ENCODE measurements at places on chromosomes 1 and 21.

DNA sequence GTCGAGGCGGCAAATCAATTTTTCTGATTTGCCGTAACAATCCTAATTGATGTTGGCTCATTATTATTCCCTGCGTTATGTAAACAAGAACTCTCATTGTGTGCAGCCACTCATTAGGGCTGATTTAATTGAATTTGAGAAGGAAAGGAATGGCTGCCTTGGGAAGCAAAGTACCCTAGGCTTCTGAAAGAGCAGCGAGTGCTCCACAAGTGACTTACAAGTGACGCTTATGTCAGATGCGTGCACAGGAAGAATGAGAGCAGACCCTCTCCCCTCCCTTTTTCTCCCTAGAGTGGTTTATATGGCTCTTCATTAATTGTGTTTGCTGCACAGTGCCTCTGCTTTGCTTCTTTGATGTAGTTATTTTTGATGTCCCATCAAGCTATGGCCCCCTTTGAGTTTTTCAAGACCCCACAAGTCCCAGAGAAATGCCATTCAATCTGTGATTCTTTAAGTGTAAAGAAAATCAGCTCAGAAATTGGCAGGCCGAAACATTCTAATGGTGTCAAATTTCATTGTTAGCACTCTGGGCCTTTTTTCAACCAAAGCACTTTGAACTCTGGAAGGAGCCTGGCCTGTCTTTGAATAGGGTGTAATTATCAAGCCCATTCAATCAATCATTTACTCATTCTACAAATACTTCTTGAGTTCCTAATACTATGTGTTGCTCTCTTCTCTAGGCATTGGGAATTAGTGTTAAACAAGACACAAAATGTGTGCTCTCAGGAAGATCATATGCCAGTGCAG lies 86.8 kb upstream of the VAV3 start:
- no peak for DNase-seq

- no peak for DNase-seq
Observed at GRCh38 chr1:240407407-240407806, 204.5 kb downstream of the GREM2 start.

DNA sequence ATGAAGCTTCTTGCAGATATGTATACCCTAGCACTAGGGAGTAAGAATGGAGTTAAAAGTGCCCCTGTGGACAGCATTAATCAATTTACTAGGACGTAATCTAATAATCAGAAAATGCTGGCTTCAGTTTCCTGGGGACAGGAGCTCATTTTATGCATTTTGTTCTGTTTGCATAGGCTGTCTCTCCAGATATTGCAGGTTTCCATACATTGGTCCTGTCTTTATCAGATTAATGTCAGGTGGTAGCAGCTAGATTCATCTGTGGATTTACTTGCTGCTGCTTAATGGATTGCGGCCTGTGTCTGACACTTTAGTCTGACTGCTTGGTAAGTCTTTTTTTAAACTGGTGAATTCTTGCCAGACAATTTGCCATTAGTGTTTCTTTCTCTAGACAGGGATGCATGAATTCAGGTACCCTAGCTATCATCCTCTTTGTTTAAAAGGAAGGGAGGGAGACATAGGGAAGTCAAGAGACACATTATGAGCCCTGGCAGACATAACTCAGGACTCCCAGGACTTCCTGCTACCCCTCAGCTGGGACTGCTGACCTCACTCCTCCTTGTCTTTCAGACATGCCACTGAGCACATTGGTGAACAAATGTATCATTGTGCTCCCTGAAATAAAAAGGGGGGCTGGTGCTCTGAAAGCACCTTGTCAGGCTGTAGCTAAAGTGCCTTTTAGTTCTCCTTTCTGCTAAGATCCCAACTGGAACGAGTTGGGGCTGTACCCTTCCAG lies 47.7 kb downstream of the NOS1AP start:
- DNase-seq = no peak

GRCh38 chr1:233477359-233477758 lies 136.5 kb upstream of the KCNK1 start:
- no peak for DNase-seq

- DNase-seq = no peak
Observed at GRCh38 chr1:109785446-109786111, 21.9 kb upstream of the EPS8L3 start.

GRCh38 chr1:202411422-202411821 lies 62.9 kb downstream of the PPP1R12B start:
- no peak for DNase-seq

- no peak for DNase-seq
Observed at GRCh38 chr1:63891060-63891690, 117.4 kb downstream of the ROR1 start.

DNA sequence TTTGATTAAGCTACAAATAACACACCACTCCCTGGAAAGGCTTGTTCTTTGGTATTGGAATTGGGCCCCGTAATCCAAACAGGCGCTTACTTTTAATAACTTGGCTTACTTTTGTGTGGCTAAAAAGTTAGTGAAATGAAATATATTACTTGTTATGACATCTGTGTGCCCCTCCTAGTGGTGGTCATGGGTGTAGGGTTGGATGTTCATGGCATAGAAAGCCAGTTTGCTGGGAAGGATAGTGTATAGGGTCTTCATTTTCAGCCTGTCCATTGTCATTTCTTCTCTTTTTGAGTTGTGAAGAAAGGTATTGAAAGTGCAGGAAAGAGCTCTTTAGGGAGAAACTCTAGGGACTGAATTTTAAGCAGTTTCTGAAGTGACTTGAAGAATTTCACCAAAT lies 5.9 kb downstream of the CDC14A start:
- DNase-seq = no peak

- DNase-seq = no peak
Observed at GRCh38 chr1:109908836-109909235, 1.8 kb upstream of the CSF1 start.

GRCh38 chr1:111825217-111825616 lies 69.5 kb downstream of the DDX20 start:
- DNase-seq = no peak

GRCh38 chr1:232510367-232511110 lies 119.4 kb downstream of the SIPA1L2 start:
- no peak for DNase-seq

- no peak for DNase-seq
Observed at GRCh38 chr21:26140164-26140579, 30.4 kb downstream of the APP start.

- no peak for DNase-seq
Observed at GRCh38 chr1:116243333-116244054, 129.6 kb upstream of the ATP1A1 start.

GRCh38 chr1:234721476-234722269 lies 111.7 kb upstream of the IRF2BP2 start:
- no peak for DNase-seq

- DNase-seq = no peak
Observed at GRCh38 chr1:160171354-160171753, 19.0 kb upstream of the CASQ1 start.

DNA sequence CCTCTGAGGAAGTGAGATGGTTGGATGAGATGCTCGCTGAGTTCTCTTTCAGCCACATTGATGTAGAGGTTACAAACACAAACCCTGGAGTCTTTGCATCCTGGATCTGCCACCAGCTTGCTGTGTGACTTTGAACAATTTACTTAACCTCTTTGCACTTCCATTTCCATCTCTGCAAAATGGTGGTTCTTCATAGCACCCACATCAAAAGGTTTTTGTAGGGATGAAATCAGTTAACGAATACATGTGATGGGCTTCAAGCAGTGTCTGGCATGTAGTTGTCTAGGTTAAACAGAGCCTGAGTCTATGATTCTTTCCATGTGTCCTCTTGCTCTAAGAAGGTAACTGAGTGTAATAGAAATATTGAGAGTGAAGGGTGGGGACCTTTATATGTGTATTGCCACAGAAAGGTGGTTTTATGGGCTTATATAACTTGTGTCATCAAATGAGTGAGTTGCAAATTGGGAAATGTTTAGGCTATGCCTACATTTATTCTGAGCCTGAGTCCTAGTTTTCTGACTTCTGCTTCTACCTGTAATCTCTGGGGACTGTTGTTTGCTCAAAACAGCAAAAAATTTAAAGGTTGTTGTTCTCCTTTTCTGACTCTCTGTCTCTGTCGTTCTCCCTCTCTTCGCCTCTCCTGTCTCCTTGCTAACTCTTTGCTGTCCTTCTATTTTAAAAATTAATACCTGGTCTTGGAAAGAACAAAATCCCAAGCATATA lies 27.3 kb upstream of the LRRN2 start:
- DNase-seq = no peak

DNA sequence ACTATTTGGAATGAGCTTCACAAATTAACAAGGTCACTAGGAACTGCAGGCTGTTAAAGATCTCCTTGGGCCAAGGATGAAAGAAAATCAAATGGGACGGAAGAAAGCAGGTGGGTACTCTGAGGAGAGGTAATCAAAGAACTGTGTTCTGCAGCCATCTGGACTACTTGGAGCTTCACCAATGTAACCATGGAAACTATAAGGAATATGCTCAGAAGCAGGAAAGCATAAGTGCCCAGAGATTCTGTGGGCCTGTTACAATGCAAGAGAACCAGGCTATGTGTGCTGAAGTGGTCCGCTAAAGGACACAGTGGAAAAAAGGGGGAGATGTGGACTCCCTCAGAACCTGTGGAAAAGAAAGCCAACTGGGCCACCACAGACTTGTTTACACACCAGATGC lies 238.5 kb downstream of the PTGER3 start:
- no peak for DNase-seq

DNA sequence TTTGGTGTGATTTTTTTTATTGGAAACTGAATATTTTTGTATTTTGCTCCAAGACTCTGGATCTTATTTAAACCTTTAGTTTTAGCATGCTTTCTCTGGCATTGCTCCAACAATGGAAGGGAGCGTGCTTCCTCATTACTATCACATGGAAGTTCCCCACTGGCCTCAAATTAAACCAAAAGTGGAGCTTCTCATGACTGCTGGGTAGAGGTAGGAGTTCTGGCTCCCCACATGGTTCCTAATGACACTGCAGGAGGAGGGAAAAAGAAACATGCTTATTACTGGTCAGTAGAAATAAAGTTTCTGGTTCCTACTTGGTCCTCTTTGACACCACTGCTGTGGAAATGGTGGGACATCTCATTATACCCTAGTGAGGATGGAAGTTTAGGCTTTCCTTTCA lies 310.5 kb downstream of the PTGER3 start:
- peak; percentile 21 for DNase-seq

GRCh38 chr1:73029571-73029970 lies 747.2 kb upstream of the NEGR1 start:
- DNase-seq = no peak

DNA sequence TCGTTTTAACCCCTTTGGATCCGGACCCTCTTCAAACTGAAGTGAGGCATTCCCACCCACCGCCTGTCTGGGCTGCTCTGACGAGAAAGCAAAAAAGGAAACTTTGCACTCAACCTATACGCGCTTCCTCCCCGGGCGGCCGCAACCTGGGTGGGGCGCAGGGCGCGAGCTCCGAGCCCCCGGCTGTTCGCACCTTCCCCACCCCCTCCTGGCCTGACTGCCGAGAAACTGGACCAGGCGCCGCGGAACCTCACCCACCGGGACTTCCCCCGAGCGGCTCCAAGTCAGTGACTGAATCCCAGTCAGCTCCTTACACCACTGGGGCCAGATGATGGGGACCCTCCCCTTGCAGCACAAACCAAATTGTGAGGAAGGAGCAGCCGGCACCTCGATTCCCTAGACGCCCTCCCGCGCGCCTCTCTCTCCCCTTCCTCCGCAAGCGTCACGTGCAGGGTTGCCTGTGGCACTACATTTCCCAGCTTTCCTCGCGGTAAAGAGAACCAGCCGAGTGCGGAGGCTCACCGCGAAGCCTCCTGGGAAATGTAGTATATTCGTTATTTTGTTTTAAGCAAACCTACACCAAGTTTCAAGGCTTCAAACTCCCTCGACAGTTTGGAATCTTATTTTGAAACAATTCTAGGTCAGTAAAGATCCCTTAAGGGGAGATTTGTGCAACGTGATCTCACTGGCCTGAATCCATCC lies at the start of gene RAB29:
RAB29 (minus strand) TSS at position 468 of the 702 bp plus-strand sequence. CDS start 526 bp downstream, outside the sequence.
- DNase-seq = peak; percentile 45

GRCh38 chr1:87437663-87438295 lies 109.1 kb downstream of the LMO4 start:
- no peak for DNase-seq

DNA sequence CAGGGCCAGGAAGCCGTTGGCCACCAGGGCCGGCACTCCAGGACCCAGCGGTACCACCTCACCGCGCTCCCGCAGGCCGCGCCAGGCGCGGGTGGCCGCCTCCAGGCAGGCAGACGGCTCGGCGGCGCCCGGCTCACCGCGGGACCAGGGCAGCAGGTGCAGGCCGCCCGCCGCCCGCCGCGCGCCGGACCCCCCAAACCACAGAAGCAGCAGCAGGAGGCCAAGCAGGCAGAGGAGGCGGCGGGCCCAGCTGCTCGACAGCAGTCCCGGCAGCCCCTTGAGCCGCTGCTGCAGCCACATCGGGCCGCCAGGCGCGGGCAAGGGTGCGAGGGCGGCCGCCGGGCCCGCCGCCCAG lies 312 bp downstream of the KIAA2013 start:
- DNase-seq = no peak

- no peak for DNase-seq
Observed at GRCh38 chr1:229975047-229975446, 92.0 kb upstream of the GALNT2 start.

GRCh38 chr1:17545356-17545755 lies 5.9 kb downstream of the ARHGEF10L start:
- DNase-seq = no peak
